Ovary (tissue), 10 donors: ENCODE measurements at places on chromosomes 5 and 9. TPM values are rescaled to one million over a fixed set of nuclear protein-coding genes. Genes with fewer than 3 reads are reported as not detected.

Gene LCN15
- polyA plus RNA-seq, result not detected

DNA sequence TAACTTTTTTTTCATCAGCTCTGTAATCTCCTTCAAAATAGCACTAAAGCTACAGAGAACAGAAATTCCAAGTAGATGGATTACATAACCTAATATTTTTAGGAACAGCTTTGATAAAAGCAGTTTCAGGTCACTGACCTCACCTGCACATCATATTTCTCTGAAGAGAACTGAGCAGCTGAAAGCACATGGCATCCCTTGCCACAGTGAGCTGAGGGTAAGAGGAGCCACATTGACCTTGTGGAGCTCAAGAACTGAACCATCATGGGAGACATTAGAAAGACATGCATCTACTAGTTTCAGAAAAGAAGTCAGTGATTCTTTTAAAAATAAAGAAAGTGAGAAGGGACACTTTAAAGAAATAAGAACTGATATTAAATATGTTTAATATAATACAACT lies 222.7 kb downstream of the CFAP90 start:
- DNase-seq, result no peak

- DNase-seq, result no peak
Observed at GRCh38 chr9:69599232-69599971, 72.8 kb downstream of the APBA1 start.

Gene SHISAL2B
- polyA plus RNA-seq, result not detected

GRCh38 chr5:127369796-127370195 lies 79.2 kb downstream of the MEGF10 start:
- DNase-seq, result no peak

DNA sequence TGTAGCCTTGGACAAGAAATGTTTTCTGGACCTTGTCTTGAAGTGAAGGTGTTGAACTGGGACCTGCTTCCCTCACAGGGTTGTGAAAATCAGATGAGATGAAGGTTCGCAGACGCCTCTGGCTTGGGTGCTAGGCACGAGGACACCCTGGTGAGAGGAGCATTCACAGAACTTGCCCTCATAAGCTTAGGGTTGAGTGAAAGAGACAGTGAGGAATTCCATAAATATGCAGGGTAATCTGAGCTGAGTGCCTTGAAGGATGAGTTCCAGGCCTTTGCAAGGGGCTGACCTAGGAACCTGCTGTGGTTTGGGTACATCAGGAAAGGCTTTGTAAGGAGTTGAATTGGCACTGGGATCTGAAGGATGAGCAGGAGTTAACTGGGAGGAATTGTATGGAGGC lies 75.7 kb upstream of the SAP30L start:
- no peak for DNase-seq

DNA sequence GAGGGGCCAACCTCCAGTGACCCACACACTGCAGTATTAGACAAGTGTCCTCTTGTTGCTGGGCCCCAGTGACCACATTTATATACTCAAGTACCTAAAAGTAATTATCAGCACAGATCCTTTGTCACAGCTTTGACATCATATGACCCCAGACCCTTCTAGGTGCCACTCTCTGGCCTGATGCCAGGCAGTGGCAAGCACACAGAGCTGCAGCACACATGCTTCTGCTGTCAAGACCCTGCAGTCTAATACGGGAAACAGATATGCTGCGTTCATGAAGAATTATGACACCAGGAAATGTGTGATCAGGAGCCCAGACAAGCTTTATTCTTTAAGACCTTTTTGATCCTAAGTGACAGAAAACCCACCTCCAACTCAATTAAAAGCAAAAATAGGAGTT lies 63.8 kb upstream of the AFAP1L1 start:
- no peak for DNase-seq

Gene TOR1B
- polyA plus RNA-seq, result 12.2 TPM

Gene DDX4
- not detected for polyA plus RNA-seq

Gene TXNDC8
- not detected for polyA plus RNA-seq

Gene GRIA1
- 0.57 TPM for polyA plus RNA-seq

Gene SV2C
- polyA plus RNA-seq, result 0.13 TPM

DNA sequence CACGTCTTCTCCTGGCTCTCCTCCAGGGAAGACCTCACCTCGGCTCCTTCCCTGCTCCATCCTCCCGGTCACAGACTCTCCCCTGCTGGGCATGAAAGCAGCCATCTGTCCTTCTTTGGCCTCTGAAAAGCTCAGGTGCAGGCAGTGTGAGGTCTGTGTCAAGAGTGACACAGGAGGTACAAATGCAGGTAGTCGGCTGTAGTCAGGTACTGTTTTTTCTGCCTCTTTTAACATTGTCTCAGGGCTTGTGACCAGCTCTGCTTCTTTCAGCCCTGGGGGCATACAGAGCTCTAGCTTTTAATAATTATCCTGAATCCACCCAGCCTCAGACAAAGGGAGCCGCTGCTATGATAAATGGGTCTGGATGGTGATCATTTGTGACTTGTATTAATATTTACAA lies 46.4 kb downstream of the C5orf15 start:
- no peak for DNase-seq
